ENCODE measurements at places on chromosomes 7 and 10. TPM values are rescaled to one million over a fixed set of nuclear protein-coding genes. Genes with fewer than 3 reads are reported as not detected.

Gene SEMA3D
- polyA plus RNA-seq, result 34.6 TPM

Gene ASL
- polyA plus RNA-seq, result 34.7 TPM

Gene FANK1
- polyA plus RNA-seq, result 8.0 TPM

Gene CCDC172
- polyA plus RNA-seq, result not detected

Gene CALHM3
- polyA plus RNA-seq, result not detected

Gene FFAR4
- not detected for polyA plus RNA-seq

Gene HILPDA
- polyA plus RNA-seq, result 16.9 TPM

Gene TMEM176B
- polyA plus RNA-seq, result 72.2 TPM

Gene FBXO24
- 3.0 TPM for polyA plus RNA-seq

Gene TMEM178B
- polyA plus RNA-seq, result 0.34 TPM

Gene PIP
- not detected for polyA plus RNA-seq

Gene LIPF
- 0.39 TPM for polyA plus RNA-seq

Gene PTPN20
- polyA plus RNA-seq, result 2.7 TPM

Gene CHAT
- polyA plus RNA-seq, result not detected

Gene CDC14C
- polyA plus RNA-seq, result not detected

Gene RBP3
- 0.13 TPM for polyA plus RNA-seq

Gene HMX3
- not detected for polyA plus RNA-seq

Gene CHRM2
- polyA plus RNA-seq, result 2.5 TPM

Gene AEBP1
- 58.4 TPM for polyA plus RNA-seq

Gene C10orf62
- 1.2 TPM for polyA plus RNA-seq

Gene PTF1A
- polyA plus RNA-seq, result not detected

Measured in left renal cortex interstitium (tissue), 4 donors.